ENCODE measurements at places on chromosomes 11 and 22. TPM values are rescaled to one million over a fixed set of nuclear protein-coding genes. Genes with fewer than 3 reads are reported as not detected.

MS4A3 gene
- total RNA-seq: not detected

COPB1 gene
- total RNA-seq: 135 TPM

OSBP2 gene
- total RNA-seq: 4.2 TPM

SCO2 gene
- not detected for total RNA-seq

EIF3D gene
- 155 TPM for total RNA-seq

TRIM51 gene
- total RNA-seq: not detected

TRIM49 gene
- not detected for total RNA-seq

SCGB2A2 gene
- not detected for total RNA-seq

KCNQ1 gene
- total RNA-seq: not detected

CRYBA4 gene
- total RNA-seq: not detected

ANO5 gene
- not detected for total RNA-seq

SERHL2 gene
- total RNA-seq: 1.4 TPM

DDIAS gene
- 2.5 TPM for total RNA-seq

ISX gene
- not detected for total RNA-seq

VSTM5 gene
- total RNA-seq: not detected

OTOG gene
- not detected for total RNA-seq

DYNC2H1 gene
- 22.6 TPM for total RNA-seq
